GM18507 (cell line): ENCODE measurements at places on chromosomes 16 and 17.

- DNase-seq: no peak
Observed at GRCh38 chr17:14351493-14351892, 50.6 kb downstream of the HS3ST3B1 start.

GRCh38 chr17:77416105-77416713 lies 275.4 kb downstream of the SEC14L1 start:
- DNase-seq: no peak

- no peak for DNase-seq
Observed at GRCh38 chr16:66970775-66971720, 10.0 kb downstream of the CES3 start.

DNA sequence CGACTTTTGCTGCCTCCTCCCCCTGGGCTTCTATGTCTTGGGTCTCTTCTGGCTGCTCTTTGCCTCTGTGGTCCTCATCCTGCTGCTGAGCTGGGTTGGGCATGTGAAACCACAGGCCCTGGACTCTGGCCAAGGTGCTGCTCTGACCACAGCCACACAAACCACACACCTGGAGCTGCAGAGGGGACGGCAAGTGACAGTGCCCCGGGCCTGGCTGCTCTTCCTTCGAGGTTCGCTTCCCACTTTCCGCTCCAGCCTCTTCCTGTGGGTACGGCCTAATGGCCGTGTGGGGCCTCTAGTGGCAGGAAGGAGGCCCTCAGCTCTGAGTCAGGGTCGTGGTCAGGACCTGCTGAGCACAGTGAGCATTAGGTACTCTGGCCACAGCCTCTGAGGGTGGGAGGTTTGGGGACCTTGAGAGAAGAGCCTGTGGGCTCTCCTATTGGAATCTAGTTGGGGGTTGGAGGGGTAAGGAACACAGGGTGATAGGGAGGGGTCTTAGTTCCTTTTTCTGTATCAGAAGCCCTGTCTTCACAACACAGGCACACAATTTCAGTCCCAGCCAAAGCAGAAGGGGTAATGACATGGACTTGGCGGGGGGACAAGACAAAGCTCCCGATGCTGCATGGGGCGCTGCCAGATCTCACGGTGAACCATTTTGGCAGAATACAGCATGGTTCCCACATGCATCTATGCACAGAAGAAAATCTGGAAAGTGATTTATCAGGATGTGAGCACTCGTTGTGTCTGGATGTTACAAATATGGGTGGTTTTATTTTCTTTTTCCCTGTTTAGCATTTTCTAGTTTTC lies 2.3 kb downstream of the GP1BA start:
- no peak for DNase-seq

- DNase-seq: no peak
Observed at GRCh38 chr16:8625491-8626087, 4.1 kb downstream of the METTL22 start.

DNA sequence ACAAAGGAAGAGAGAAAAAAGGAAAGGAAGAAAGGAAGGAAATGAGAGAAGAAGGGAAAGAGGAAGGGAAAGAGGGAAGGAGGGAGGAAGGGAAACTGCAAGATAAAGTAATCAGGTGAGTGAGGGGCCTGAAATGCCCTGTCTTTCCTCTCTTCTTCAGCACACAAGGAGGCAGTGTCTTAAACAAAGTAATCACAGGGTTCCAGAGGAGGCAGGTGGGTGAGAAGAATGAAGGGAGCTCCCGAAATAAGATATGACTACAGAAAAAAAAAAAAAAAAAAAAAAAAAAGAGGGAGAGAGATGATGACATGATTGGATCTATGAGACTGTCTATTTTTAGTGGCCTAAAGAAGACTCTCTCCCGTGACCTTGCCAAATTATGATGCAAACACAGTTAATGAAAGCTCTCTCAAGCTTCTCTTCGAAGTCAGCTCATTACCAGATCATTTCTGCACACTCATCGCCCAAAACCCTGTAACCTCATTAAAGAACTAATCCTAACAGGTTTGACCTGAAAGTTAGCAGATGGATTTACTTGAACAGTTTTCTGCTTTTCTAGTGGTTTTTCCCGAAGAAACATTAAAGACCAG lies 53.6 kb downstream of the CDH11 start:
- no peak for DNase-seq

GRCh38 chr17:76582660-76583059 lies 3.0 kb downstream of the ST6GALNAC2 start:
- no peak for DNase-seq

DNA sequence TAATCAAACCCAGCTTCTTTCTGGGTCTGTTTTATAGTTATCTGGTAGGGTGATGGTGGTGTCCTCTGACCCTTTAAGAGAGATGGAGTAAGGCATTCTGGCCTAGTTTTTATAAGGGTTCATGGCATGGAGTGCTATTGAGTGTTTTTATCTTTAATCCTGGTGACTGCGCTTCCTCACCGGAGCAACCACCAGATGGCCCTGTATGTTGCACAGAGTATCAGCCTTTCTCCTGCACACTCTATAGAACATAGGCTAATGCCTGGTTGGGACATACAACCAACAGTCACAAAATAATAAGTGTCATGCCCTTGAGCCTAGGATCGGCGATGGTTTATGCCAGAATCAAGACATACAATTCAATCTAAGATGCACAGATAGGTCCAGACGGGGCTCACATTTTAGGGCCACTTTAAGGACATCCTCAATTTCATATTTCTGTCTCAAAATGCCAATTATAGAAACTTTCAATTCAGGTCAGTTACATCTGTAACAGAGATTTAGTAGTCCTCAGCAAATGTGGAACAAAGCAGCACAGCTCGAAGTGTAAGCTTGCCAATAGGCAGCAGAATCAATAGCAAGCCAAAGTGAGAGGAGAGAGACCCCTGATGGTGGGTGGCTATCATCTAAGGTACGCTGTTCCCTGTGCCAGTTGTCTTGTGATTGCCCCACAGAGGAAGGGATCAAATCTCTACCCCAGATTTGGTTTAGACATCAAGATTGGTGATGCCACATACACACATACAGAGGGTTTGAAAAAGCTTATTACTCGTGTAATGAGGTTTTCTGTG lies 37.2 kb upstream of the HOXB9 start:
- no peak for DNase-seq

DNA sequence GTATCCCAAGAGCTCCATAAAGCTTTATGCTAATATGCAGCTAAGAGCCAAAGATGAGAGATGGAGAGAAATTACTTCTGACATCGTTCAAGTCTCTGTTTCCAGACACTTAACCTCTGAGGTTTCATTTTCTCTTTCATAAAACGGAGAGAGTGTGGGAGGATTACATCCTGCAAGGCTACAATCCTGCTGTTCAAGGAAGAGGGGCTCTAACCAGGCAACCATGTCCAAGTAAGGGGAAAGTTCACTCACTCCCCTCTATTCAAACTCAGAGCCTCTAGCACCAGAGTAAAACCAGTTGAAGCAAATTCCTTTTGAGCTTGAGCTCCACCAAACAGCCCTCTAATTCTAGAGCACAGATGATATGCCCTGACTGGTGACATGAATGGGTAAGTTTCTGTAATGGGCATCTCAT lies 397.4 kb downstream of the NPIPA8 start:
- DNase-seq: no peak

GRCh38 chr16:83744441-83744981 lies 63.3 kb upstream of the HSBP1 start:
- no peak for DNase-seq

- DNase-seq: peak; percentile 18
Observed at GRCh38 chr16:27639561-27640276, 89.8 kb downstream of the KATNIP start.

- no peak for DNase-seq
Observed at GRCh38 chr16:14186795-14187221, 115.7 kb downstream of the MRTFB start.

GRCh38 chr16:83552930-83553329 lies 254.8 kb upstream of the HSBP1 start:
- no peak for DNase-seq

GRCh38 chr17:47707056-47707804 lies 13.3 kb downstream of the TBKBP1 start:
- no peak for DNase-seq

DNA sequence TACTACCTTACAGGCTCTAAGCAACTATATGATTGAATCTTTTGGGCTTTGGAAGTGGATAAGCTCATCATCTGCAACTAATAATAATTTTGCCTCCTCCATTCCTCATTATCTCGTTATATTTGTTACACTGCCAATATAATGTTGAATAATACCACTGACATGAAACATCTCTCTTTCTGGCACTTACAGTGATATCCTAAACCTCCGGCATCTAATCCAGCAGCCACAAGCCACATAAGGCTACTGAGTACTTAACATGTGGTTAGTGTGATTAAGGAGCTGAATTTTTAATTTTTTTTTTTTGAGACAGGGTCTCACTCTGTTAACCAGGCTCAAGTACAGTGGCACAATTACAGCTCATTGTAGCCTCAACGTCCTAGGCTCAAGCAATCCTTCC lies 9.6 kb downstream of the CDC42EP4 start:
- no peak for DNase-seq

DNA sequence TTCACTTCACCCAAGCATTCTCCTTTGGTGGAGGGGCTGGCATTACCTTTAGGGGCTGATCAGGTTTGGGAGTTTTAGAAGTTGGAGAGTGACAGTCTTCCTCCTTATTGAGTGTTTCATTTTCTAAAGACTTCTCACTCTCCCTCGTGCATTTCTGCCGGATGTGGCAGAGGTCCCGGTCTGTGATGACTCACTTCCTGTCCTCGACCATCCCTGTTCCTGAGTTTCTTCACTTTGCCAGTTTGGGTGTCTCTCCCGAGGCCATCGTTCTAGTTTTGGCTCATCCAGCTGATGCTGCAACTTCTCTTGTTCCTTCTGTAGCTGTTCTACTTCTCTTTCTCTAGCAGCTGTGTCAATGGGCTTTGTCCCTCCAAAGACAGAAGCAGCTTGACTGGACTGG lies 104.3 kb downstream of the PHKB start:
- no peak for DNase-seq

DNA sequence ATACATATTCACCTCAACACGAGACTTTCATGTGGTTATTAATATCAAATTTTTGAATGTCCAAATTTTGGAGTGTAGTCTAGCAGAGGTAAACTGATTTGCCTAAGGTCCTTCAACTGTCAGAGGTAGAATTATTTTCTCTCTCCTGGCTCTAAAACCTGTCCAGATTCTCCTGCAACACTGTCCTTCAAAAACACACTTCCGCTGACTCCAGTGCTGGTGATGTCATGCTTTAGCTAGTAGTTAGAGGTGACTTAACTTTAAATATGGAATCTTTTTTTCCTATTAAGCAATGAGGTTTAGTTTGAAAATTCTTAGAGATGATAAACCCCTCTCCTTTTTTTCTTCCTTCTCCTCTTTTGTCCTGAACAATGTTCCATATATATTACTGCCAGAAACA lies 10.8 kb upstream of the CBLN1 start:
- no peak for DNase-seq

DNA sequence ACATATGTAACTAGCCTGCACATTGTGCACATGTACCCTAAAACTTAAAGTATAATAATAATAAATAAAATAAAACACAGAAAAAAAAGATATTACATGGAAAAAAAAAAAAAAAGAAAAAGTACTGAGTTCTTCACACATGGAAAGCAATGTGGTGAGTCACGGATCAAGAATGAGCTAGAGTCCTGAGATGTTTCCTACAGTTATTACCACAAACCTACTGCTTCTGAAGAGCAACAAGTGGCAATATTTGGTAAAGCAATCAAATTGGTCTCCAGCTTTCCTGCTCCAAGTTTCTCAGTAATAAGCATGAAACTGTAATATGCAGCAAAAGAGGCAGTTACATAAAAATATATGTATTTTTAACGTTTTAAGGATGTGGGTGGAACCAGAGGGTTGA lies 223.3 kb upstream of the SALL1 start:
- DNase-seq: no peak

DNA sequence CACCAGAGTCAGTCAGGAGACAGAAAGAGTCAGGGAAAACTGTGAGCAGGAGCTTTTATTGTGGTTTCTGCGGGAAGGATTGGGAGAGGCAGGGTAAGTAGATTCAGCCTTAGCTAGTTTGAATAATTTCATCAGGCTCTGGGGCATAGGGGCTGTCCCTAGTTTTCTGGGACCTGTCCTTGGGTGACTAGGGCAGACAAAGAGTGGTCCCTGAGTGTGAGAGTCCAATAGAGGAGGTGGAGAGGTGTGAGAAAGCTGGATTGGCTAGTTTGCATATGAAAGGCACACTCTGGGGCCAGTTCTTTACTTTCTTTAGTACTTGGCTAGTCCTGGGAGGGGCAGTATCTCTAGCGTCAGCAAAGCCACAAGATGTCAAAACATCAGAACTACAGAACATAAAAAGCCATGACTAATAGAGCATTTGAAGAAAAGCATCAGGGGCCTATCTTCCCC lies 255.6 kb downstream of the HS3ST3A1 start:
- DNase-seq: no peak

DNA sequence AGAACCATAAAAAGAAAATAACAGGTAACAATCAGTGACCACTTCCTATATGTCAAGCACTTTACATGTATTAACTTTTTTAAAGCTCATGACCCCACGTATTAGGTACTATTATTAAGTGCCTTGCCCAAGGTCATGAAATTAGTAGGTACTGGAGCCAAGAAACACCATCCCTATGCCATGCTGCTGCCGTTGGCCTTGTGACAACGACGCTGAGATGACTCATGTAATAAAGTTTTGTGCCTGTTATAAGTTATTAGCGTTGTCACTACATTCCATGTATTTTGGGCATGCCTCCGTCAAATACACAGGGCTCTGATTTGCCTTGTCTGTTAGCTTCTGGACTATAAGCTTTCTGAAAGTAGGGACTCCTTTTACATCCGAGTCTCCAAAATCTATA lies 1.4 kb downstream of the BBS2 start:
- DNase-seq: no peak

DNA sequence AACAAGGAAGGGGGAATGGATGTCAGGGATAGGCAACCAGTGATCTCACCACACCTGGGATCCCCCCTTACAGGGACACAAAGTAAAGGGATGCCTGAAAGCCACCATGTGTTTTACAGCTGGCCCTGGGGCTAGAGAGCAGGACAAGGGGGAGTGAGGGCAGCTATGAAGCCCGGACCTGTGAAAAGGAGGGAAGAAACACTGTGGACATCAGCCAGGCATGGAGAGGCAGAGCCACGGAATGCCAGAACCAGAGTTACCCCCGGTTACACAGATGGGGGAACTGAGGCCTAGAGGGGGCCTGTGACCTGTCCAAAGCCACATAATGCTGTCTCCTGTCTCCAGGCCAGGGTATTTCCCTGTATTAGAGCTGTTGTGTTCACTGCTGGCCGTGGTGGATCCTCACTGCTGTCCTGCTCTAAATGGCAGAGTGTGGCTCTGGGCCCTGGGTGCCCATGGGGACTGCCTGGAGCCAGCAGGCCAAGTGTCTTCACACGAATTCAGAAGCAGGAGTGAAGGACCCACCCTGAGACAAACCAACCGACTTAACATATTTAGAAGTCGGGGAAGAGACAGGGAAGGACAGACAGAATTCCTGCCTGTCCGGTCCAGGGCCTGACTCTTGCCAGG lies 29.7 kb upstream of the ITGA3 start:
- no peak for DNase-seq

DNA sequence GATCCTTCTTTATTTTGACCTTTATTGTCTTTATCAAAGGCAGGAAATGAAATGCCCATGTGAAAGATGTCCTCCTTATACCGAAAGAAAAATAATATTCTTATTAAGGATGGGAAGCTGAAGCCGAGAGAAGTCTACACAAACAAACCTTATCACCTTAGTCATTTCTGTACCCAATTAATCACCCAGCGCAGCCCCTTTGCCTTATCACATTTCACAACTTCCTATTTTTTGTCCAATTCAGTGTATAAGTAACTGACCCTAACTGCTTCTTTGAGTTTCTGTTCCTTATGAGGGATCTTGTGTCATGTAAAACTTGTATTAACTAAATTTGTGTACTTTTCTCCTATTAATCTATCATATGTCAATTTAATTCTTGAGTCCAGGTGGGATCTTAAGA lies 16.4 kb upstream of the CCL23 start:
- DNase-seq: no peak
